ENCODE measurements at places on chromosomes 1 and 21.

DNA sequence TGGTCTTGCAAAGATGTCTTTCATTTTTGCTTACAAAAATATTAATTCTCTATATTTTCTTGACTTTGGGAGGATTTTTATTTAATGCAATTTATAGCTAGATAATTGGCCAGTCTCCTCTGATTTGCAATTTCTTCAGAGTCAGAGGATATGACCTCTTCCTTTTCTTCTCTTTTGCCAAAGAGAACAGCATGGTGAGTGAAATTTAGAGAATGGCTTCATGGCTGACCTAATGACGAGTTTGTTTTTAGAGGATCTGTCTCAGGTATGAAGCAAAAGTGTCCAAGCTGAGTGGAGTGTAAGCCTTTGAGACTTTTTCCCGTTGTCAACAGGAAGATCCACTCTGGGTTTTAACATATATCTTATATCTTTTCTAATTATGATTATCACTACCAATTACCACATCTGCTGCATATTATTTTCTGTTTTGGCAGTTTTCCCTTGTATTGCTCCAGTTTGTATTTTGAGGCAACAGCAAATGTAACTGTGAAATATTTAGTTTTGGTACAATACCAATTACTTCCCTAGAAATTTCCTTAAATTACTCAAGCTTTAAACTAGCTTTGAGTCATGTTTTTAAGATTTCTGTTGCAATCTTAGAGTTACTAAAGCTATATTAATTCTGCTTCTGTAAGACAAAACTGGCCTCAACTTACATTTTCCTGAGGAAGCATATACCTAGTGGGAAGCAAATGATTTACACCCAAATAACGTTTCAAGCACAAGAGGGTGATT lies 332.8 kb upstream of the ZRANB2 start:
- no peak for DNase-seq

DNA sequence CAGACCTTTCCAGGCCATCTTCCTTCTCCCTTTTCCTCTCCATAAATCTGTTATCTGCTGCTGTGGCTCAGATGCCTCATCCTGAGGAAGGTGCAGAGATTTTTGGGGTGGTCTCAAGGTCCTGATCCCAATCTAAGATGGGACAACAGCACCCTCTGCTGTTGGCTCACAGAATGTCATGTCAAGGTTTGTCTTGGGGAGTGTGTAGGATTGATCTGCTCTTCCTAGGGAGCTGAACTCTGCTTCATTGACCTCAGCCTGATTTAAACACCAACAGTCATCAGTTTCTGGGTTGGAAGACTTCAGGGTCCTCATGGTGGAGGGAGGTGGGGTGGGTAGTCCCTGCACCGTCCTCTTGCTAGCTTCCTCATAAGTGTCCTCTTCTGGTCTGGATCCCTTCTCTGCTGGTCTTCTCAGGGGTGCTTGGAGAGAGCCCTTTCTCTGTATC lies 62.8 kb upstream of the LAX1 start:
- peak; percentile 65 for DNase-seq

DNA sequence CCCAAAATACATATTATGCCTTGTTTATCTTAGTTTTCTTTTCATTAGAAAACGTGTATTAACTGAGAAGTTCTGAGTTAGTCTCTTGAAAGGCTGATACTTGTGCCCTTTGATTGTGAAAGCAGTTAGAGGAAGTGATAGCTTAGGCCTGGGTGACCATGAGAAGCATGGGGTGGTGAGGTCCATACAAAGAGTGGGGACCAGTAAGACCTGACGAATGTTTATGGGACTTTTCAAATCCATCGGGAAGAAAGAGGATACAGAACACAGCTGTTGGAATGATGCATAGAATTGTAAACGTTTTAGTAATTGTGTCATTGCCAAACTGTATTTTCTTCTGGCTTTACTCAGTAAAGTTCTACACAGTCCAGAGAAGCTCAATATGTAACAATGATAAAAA lies 259.8 kb downstream of the LMO4 start:
- DNase-seq, result no peak

DNA sequence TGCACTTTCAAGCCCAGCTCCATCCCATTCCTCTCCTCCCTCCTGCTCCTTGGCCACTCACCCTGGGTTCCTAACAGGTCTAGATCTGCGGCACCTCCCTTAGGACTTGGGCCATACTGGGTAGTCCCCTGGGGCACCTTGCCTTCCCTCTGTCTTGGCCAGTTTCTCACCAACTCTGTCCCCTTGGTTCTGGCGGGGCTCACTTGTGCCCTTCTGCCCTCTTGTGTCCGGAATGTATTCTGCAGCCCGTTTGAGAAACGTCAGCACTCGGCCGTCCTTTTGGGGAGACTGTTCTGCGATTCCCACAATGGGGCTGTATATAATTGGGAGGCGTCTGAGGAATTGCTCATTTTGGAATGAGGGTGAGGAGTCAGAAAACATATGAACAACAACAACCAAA lies 162.4 kb downstream of the ZSCAN20 start:
- DNase-seq, result no peak

DNA sequence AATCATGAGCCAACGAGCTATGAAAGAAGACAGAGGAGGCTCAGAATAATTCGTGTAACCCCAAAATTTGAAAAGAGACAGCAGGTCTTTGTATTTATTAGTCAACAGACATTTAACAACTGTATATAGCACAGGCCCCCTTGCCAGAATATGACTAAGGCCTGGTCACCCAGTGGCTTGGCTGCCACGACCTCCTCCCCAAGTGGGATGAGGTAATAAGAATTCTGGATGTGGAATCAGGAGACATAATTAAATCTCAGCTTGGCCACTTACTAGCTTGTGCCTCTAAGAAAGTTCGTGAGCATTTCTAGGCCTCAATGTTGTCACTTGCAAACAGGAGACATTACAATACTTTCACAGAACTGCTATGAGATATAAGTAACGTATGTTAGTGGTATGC lies 134.2 kb upstream of the TNFSF4 start:
- peak; percentile 22 for DNase-seq

DNA sequence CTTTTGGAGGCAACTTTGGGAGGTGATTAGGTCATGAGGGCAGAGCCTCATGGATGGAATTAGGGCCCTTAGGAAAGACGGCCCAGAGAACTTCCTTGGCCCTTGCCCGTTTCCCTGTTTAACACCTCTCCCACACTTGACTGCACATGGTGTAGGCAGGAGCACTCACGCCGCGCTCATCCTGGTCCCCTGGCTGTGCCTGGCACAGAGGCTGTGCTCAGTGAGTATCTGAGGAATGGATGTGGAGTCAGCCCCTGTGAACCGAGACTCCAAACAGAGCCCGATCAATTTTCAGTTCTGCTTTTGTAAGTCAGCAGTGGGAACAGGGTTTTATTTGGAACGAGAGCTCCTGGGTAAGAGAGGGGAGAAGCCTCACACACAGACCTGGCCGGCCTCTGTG lies 29.8 kb upstream of the ETV3 start:
- no peak for DNase-seq

DNA sequence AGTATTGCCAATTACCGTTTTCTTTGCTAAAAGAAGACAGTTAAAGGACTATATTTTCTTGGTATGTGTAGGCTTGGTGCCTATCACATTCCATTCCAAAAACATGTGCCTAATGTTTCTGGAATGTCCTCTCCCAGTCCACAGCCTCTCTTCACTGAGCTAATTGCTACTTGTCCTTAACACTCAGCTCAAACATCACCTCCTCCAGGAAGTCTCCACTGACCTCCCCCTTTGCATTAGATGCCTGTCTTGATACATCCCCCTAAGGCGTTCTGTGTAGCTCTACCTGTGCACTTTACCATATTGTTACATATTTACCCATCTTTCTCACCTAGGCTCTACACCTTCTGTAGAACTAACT lies 195.6 kb upstream of the CAMK1G start:
- DNase-seq, result no peak

- DNase-seq, result no peak
These were observed 30.1 kb downstream of the LDLRAD1 start for GRCh38 chr1:53987880-53988279.

- no peak for DNase-seq
These were observed 111.0 kb downstream of the KCNJ6 start for GRCh38 chr21:37805266-37805665.

- DNase-seq, result no peak
These were observed 19.3 kb downstream of the PHGDH start for GRCh38 chr1:119731060-119731459.

GRCh38 chr1:17119773-17120480 lies 676 bp upstream of the PADI2 start:
- DNase-seq, result no peak

GRCh38 chr1:74729741-74730478 lies 2.9 kb downstream of the CRYZ start:
- DNase-seq, result no peak

- DNase-seq, result peak; percentile 82
These were observed 67.5 kb upstream of the PRDX6 start for GRCh38 chr1:173409613-173410012.

DNA sequence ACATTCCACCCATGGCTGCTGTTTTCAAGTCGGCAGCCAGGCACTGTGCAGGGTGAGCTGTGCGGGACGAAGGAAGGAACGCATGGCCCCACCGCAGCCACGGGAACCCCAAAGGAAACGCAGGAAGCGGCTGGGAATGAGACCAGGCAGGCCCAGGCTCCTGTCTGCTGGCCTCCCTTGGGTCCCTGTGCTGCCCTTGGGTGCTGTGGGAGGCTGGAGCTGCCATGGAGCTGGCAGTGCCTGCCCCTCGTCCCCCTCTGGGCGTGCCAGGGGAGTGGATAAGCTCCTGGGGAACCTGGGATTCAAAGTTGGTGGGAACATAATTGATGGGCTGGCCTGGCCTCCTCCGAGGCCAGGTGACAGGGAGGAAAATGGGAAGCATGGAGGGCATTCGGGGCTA lies 5.3 kb upstream of the KRTAP10-4 start:
- DNase-seq, result no peak

DNA sequence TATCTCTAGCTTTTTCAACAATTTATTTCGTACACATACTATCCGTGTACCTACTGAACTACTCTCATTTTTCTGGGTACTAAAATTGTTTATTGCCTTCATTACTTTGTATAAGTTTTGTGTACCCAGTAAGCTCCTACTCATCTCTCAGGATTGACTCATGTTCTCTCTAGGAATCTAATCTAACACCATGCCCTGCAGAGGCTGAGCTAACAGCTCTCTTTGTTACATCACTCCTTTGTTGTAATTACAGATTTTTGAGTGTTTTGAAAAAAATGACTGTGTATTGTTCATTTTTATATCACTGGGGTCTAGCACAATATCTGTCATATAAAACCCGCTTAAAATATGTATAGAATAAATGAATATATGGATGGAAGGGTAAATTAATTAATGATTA lies 167.1 kb downstream of the ATP6V1G3 start:
- DNase-seq, result no peak

DNA sequence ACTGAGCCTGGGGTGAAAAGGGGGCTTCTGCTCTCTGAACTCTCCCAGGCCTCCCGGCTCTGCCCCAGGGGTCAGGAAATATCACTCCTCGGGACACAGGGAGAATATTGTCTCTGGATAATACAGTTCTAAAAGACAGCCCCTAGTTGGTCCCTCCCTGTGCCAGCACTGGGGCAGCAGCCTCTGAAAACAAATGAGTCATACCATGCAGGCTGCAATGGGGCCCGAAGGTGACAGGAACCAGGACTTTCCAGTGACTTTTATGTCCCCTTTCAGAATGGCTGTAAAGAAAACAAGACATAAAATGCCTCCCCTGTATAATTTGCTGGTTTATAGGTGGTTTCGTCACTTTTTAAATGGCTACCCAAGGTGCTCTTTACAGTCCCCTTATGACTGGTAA lies 360.0 kb downstream of the NPHP4 start:
- DNase-seq, result no peak

DNA sequence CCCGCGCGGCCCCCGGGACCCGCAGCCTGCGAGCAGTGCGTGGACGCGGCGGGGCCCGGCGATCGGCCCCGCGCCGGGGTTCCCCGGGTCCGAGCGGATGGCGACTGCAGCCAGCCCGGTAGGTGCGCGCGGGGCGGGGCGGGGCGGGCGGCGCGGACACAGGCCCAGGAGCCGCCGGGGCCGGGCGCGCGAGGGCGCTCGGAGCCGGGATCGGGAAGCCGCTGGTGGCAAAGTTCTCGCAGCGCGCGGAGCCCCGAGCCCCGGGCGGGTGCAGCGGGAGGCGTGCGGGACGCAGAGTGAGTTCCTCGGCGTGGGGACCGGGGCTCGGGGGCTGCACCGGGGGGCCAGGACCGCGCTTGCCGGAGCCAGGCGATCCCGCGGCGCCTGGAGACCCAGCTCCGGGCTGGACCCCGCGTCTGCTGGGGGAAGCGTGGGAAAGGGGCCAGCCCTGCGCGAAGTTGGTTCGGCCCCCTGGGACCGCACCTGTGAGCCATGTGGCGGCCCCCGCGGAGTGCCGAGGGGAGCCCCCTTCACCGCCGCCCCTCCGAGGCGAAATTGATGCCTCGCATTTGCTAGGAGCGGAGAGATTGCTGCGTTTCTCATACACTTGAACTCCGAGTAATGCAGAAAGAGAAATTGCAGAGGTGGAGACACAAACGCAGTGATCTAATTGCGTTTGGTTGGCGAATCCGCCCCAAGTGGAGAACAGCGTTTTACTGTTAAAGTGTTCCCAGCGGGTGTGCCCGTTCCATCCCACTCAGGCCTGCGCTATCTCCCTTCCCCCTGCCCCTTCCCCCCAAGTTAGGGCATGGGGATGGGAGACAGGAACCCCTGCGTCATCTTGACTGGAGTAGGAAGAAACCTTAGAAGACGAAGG lies 228.9 kb upstream of the TMEM51 start:
- peak; percentile 66 for DNase-seq

DNA sequence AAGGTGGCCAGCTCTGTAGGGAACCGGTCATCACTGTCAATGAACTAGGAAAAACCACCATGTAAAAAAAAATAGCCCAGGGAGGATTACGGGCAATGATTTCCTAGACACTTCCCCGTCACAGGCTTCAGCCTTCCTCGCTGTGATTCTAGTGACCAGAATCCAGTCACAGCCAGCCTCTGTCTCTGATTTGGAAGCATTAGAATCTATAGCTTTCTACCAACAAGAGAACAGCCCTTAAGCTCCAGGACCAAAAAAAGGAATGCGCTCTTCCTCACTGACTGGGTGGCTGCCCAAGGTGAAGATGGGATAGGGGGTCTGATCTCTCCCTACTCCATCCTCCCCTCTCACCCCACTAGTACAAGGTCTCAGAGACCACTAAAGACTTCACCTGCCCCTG lies 67.2 kb downstream of the TEX35 start:
- no peak for DNase-seq

DNA sequence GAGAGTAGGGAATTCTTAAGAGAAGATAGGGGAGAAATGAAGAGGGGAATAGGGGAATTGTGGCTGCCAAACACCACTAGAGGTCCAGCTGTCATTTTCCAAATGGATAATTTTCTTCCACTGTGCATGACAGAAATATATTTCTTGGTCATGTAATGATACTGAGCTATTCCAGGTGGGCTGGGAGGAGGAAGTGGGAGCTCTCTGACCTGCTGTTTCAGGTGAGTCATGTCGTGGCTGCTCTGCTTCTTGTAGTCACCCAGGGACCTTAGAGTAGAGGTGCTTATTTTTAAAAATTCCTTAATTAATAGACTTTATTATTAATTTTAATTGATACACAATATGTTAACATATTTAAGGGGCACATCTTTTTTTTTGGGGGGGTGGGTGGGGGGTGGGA lies 11.9 kb downstream of the PDE4B start:
- no peak for DNase-seq

- DNase-seq, result no peak
These were observed 63.9 kb downstream of the LYST start for GRCh38 chr1:235802573-235803346.

- peak; percentile 11 for DNase-seq
These were observed 50.8 kb downstream of the CHD5 start for GRCh38 chr1:6129313-6129712.

Data from femur (tissue), 1 donor.